Cerebellar nuclear complex (tissue), 1 donor: ENCODE measurements at places on chromosomes 1 and 21.

- DNase-seq, result no peak
Measured at GRCh38 chr1:51472359-51472758, 46.7 kb downstream of the EPS15 start.

DNA sequence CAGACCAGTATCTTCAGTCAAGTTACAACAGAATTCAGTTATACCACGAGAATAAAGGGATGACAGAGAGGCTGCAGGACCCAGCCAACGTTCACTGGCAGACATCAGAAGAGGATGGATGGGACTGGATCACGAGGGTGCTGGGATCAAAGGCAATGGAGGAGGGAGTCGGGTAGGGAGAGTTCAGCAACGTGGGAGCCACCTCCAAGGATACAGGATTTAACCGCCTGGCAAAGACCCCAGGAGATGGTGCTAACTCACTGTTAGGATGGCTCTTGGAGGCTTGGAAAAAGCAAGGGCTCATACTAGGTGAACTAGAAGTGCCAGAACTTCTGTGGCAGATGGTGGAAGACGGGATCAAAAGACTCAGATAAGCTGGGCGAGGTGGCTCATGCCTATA lies 99.1 kb upstream of the DISP3 start:
- DNase-seq, result no peak

DNA sequence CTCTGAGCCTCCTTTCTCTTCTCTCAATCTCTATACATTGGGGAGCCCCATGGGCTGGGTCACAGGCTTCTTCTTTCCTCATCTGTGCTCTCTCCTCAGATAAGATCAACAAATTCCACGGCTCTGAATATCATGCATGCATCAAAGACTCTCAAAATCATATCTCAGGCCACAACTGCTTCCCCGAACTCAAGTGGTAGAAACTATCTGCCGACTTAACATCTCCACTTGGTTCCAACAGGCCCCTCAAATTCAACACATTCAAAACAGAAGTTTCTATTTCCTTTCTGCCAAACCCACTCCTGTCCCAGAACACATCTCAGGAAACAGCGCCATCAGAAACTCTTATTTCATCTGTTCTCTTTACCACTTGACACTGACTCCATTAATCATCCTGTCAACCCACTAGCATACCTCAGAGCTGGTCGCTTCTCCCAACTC lies 16.7 kb downstream of the DDX59 start:
- DNase-seq, result no peak

- DNase-seq, result no peak
Measured at GRCh38 chr1:169698976-169699375, 12.4 kb downstream of the SELL start.

GRCh38 chr1:245986404-245987218 lies 520.5 kb downstream of the SMYD3 start:
- no peak for DNase-seq

GRCh38 chr21:17429936-17430335 lies 82.9 kb upstream of the CXADR start:
- no peak for DNase-seq

GRCh38 chr21:39637197-39637970 lies 24.6 kb downstream of the B3GALT5 start:
- DNase-seq, result no peak

DNA sequence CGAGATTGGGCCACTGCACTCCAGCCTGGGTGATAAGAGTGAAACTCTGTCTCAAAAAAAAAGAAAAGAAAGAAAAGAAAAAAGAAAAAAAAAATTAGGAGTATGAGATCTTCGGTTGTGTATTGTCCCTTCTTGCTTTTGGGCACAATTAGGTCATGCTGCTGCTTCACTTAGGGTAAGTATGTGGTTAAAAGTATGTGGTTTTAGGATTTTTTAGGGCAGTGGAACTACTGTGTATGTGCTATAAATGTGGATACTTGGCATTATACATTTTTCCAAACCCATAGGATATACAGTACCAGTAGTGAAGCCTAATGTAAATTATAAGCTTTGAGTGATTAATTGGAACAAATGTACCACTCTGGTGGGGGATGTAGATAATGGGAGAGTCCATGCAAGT lies 31.2 kb downstream of the VANGL2 start:
- no peak for DNase-seq

GRCh38 chr1:43438006-43438405 lies 15.7 kb downstream of the HYI start:
- no peak for DNase-seq

- no peak for DNase-seq
Measured at GRCh38 chr1:28021064-28021463, 61.3 kb downstream of the XKR8 start.

- no peak for DNase-seq
Measured at GRCh38 chr1:99825098-99825497, 25.1 kb upstream of the AGL start.

GRCh38 chr1:235759336-235759735 lies 107.4 kb downstream of the LYST start:
- DNase-seq, result no peak

- DNase-seq, result no peak
Measured at GRCh38 chr21:45074048-45074817, at the start of gene ADARB1. Gene ADARB1 (plus strand): TSS chr21:45074580. CDS start chr21:45171657, 97,077 bp downstream.

- no peak for DNase-seq
Measured at GRCh38 chr1:162218546-162218945, 149.1 kb downstream of the NOS1AP start.

GRCh38 chr1:108208724-108209446 lies 8.7 kb upstream of the SLC25A24 start:
- DNase-seq, result no peak

DNA sequence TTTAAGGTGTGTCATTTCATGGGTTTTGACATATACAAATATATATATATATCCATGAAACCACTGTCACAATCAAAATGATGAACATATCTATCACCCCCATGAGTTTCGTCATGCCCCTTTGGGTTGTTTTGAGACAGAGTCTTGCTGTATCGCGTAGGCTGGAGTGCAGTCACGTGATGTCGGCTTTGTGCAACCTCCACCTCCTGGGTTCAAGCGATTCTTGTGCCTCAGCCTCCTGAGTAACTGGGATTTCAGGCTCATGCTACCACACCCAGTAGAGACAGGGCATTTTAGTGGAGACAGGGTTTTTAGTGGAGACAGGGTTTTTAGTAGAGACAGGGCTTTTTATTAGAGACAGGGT lies 8.0 kb downstream of the HJV start:
- DNase-seq, result no peak

- no peak for DNase-seq
Measured at GRCh38 chr1:169207797-169208520, 101.5 kb downstream of the ATP1B1 start.

DNA sequence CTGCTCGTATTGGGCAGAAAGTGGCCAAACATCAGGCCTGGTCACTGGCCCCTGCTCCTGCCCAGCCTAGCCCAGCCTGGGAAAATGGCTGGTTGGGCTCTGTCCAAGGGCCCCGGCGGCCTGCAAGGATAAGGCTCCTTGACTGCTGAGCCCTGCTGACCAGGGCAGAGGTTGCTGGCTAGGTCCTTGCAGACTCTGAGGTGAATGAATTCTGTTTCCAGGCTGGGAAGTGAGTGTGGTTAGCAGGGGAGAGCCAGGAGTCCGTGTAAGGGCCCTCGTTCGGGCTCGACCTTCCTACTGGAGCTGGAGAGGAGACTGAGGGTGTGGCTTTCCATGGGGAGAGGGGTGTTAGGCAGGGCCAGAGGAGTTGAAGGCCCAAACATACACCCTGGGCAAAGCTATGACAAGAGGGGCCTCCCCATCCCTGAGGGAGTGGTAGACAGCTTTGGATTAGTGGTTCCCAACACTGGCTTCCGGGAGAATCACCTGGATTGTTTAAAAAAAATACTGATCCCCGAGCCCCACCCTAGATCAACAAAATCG lies 20.6 kb downstream of the CSF1 start:
- no peak for DNase-seq

- no peak for DNase-seq
Measured at GRCh38 chr1:198650506-198650905, 11.7 kb downstream of the PTPRC start.
